Stimulated activated effector memory CD8-positive, alpha-beta T cell treated with anti-CD3 and anti-CD28 coated beads, Interleukin-12 subunit alpha, Interleukin-12 subunit beta, amount 100 ng/mL, for 72 hours (primary cell): ENCODE measurements at places on chromosomes 16 and 17.

- DNase-seq: no peak
These were observed 26.1 kb upstream of the FASN start for GRCh38 chr17:82124101-82124500.

- DNase-seq: no peak
These were observed 245.5 kb downstream of the RBFOX3 start for GRCh38 chr17:79365351-79365750.

DNA sequence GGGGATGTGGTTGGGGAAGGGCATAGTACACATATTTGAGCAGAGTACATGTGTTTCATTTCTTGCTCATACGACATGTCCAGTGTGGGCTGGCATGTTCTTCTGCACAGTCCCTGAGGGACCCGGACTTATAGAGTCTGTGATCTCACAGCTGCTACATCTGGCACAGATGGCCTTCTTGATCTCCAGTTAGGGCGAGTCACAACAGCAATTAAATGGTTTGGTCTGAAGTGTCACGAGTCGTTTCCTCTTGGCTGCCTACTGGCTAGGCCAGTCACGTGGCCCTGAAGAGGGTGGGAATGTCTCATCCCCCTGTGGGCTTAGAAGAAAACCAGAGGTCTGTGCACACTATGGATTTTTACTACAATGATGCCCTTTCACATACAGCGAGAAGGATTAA lies 443.6 kb downstream of the WWOX start:
- DNase-seq: no peak

DNA sequence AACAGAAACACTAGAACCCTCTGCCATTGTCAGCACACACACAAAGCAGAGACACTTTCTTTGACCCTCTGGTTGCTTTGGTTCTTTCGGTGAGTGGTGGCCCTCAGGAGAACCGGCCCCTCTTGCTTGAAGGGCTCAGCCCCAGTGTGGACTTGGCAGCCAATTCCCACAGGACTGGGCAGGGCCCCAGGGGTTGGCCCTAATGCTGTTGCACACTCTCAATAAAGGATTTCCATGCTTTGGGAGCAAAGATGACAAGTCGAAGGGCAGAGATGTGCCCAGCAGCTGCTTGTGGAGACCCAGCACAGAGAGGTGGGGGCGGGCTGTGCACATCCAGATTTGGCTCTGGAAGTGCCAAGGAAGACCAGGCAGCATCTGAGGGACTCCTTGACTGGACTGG lies 149.0 kb downstream of the NTN1 start:
- no peak for DNase-seq

DNA sequence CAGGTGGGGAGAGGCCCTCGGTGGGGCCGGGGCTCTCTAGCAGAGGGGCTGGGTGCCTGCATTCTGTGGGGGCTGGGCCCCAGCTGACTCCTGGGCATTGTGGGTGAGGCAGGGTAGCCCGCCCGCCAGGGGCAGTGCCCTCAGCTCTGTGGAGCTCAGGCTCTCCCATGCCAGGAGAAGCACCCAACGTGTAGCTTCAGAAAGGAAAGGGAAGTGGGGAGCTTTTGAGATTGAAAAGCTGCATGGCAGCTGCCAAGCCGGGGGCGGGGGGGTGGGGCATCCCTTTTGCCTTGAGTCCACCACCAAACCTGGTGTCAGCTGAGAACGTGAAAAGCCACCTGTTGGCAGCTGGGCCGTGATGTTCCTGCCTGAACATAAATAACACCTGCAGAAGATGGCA lies 192.1 kb upstream of the CIBAR2 start:
- DNase-seq: no peak

GRCh38 chr17:75456039-75456416 lies 407 bp upstream of the TMEM94 start:
- no peak for DNase-seq

- no peak for DNase-seq
These were observed 42.7 kb downstream of the NT5M start for GRCh38 chr17:17345686-17346427.

DNA sequence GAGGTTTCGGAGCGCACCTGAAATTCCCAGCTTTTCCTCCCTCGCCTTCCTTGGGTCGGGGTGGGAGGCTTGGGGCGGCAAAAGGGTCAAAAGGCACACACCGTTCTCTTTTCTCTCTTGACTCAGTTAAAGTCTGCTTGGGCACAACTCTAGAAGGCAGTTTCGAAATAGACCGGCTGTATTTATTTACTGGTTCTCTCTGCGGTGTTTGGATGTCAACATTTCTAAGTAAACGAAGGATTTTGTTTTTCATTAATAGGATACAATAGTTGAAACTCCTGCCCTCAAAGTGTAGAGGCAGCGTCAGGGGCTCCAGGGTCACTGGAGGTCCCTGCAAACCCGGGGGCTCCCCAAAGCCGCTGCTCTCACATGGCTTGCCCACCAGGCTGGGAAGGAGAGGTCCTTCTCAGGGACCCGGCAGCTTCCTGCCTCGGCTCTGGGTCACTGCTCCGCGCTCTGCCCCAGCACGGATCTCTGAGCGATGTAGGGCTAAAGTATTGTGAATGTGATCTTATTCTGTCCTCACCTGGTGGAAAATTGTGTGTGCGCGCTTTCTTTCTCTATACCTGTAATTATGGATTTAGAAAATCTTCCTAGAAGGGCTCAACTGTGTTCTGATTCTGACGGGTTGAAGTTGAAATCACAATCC lies 952 bp downstream of the BMERB1 start:
- no peak for DNase-seq

DNA sequence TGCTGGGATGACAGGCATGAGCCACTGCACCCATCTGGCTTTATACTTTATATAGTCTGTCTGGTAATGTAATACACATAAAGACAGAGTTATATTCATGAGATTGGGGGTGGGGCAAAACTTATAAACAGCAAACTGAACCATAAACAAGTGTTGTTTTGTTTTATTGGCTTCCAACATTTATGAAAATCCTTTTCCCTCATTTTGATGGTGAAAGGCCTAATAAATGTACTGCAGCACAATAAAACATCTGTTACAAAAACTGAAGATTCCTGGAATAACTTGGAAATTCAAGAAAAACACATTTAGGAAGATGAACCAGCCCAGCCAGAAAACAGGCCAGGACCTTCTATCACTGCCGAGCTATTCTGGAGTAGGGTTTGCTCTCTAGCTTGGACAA lies 16.1 kb downstream of the NPRL3 start:
- no peak for DNase-seq

DNA sequence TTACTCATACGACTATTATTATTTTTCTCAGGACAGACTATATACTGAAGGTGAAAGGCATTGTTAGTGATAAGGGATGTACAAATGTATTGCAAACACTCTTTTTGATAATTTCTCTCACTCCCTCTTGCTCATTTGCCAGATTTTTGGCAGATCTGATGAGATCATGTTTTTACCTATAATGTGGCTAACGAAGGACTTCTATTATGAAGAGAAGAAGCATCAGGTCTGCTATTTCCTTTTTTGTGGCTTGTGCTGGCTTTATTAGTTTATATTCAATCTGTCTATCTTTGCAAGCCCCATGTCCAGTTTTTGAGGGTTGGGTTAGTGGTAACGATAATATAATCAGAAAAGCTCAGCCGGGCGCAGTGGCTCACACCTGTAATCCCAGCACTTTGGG lies 22.5 kb upstream of the SCIMP start:
- DNase-seq: no peak

DNA sequence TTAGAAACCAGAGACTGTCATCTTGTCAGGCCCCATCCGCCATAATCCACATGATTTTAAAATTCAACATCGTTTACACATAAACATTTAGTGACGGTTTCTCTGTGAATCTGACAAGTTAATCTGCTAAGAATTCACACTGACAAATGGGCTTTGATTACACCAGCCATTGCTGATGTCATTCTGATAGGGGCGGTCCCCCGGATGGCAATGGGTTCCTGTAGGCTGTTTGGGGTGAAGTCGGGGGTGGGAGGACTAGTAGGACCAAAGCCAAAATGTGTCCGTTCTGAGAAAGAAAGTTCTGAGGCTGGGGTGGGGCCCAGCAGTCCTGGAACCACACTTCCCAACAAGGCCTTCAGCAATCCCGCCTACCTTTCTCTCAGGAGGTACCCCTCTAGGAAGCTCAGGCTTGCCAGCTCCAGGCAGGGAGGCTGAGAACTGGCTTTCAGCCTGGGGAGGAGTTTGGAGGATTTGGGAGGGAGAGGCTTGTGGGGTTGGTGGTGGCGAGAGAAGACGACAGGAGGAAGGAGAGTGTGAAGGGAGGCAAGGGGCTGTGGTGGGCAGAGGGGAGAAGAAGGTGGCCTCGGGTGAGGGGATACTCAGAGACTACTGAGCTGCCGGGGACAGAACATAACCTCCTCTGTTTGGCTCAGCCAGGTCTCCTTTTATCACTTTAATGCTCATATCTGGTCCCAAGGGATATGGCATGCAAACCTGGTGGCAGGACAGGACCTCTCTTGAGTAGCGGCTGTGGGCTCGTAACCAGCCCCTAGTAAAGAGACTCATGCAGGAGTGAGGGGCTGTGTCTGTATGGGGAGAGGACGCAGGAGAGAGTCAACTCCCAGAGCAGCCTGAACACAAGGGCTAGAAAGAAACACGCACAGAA lies 8.6 kb downstream of the HIC1 start:
- DNase-seq: no peak
